ENCODE measurements at places on chromosomes 13 and 19.

GRCh38 chr13:110920038-110920437 is 5.2 kb upstream of the ANKRD10 start:
- no peak for DNase-seq

GRCh38 chr13:27826379-27827353 is 34.4 kb downstream of the GSX1 start:
- DNase-seq: peak; percentile 92

- DNase-seq: no peak
Observed at GRCh38 chr19:16383584-16384161, 59.0 kb downstream of the KLF2 start.

DNA sequence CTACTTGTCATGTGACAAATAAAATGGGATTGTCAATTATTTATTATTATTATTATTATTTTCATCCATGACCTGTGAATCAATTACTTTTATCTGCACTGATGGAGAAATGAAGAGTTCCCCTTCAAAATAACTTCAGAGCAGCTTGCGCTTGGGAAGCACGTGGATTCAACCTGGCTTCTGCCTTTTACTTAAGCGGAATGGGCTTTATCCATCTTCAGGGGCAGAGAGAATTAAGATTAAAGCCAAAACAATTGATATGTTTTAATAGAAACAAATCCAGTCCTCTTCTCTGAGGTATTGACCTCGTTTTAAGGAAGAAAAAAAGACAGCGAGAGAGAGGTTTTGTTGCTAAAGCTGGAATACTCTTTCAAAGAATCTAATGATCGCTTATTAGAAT is 876 bp downstream of the SACS start:
- no peak for DNase-seq

GRCh38 chr13:36417331-36417730 is 15.0 kb upstream of the CCNA1 start:
- DNase-seq: no peak

DNA sequence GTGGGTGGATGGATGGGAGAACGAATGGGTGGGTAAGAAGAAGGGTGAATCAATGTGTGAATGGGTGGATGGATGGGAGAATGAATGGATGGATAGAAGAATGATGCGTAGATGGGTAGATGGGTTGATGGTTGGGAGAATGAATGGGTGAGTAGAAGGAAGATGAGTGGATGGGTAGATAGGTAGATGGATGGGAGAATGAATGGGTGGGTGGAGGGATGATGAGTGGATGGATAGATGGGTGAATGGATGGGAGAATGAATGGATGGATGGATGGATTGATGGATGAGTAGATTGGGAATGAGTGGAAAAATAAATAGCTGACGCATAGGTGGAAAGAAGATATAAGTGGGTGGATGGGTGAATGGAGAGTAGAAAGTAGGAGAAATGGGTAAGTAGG is 16.5 kb downstream of the VSTM2B start:
- no peak for DNase-seq

GRCh38 chr13:27012482-27013197 is 159.0 kb downstream of the USP12 start:
- DNase-seq: no peak

GRCh38 chr13:74203576-74203975 is 69.4 kb upstream of the KLF12 start:
- DNase-seq: no peak

GRCh38 chr13:109790942-109791605 is 4.7 kb upstream of the IRS2 start:
- DNase-seq: no peak

DNA sequence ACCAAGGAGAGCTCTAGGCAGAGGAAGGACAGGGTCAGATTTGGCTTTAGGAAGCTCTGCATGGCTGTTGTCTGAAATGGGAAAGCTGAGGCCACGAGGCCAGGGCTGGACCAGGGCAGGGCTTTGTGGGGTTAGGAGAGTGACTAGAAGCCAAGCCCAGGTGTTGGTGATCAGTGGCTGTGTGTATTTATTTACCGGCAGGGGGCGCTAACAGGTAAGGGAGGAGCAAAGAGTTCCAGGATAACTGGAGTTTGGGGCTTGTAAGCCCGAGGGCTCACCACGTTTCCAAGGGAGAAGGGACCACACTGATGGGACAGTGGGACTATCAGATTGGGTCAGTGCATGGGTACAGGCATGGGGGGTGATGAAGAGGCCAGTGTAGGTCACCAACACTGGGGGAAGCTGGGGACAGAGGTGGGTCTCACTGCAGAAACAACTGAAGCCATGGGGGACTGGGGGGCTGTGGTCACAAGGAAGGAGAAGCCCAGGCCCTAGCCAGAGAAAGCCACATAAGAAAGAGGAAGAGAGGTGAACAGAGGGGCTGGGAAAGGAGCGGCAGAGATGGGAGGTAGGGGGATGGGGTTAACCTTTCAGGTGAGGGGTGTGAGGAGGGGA is 3.9 kb downstream of the TMEM147 start:
- DNase-seq: peak; percentile 65

DNA sequence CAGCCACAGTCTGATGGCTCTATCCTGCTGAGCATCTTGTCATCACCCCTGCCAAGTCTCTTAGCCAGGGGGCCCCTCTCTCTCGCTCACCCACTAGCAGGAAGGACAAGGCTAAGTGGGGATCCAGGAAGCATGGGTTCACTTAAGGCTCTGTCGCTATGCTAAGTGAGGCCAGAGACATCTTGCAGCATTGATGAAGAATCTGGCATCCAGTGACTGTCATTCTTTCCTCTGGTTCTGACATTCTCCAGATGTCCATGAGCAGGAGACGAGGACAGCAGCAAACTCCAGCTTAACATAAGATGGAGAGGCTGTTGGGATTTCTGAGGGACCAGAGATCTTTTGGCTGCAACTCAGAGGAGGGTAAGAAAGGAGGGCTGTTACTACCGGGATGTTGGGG is 230.2 kb downstream of the TSHZ3 start:
- DNase-seq: no peak

DNA sequence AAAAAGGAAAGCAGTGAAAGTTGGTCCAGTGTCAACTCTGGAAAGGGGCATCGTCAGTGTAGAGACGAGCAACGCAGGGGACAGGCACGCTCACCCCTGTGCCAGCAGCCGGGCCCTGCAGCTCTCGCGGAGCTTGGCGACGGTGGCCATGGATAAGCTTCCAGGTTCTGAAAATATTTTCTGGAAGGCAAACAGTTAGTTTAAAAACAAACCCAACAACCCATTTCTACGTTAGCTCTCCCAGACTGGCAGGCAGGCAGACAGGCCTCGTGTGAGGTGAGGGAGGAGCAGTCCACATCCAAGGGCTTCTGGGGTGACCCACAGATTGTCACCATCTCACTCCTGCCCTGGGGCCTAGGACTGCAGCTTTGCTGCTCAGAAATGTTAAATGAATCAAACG is 27.4 kb downstream of the LAMP1 start:
- DNase-seq: no peak

DNA sequence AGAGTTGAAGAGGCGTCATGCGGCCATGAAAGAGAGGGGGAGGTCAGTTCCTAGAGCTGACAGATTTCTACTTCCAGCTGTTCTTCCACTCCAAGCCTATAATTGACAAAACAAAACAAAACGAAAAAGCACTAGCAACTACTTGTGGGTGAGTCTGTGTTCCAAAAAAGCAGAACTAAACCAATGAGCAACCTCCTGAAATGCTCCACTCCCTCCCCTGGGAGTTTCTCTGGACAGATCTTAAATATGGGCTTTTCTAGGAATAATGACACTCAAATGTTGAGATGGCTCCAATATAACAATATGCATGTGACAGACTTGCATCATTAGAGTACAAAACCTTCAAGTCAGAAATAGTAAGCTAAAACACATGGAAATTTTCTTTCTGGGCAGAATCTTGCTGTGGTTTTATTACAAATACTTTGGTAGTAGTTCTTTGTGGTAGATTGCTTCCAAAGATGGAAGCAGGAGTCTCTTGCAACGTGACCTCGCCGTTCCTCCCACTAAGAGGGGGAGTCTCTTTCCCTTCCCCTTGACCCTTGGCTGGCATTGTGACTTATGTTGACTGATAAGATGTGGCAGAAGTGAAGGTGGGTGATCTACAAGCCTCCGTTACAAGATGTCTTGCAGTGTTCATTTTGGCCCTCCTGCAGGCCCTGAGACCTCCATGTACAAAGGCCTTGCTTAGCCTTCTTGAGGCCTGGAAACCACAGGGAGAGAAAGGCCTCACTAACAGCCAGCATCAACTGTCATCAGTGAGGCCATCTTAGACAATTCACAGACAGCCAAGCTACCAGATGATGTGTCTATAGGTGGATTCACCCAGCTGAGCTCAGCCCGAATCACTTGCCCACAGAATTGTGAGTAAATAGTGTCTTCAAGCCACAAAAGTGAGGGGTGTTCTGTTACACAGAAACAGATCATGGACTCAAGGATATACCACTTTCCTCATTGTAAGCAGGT is 173.1 kb upstream of the RFC3 start:
- no peak for DNase-seq

- no peak for DNase-seq
Observed at GRCh38 chr19:2611483-2612464, 90.7 kb downstream of the GNG7 start.

GRCh38 chr19:42455621-42456081 is 12.9 kb upstream of the CXCL17 start:
- no peak for DNase-seq

DNA sequence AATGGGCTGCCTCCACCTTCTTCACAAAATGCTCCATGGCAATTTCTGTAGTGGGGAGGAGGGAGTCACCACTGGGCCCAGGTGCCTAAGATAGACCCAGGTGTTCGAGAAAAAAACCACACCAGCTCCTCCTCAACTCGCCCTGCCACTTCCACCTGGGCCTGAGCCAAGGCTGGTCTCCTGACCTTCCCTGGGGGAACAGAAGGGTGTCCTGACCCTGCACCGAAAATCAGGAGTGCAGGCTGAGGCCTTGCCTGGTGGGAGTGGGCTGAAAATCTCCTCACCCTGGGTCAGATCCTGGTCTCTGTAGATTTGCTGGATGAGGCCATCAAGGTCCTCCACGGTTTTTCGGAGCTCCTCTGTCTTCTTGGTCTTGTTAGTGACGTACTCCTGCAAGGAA is 17.6 kb upstream of the AKAP8 start:
- DNase-seq: no peak

DNA sequence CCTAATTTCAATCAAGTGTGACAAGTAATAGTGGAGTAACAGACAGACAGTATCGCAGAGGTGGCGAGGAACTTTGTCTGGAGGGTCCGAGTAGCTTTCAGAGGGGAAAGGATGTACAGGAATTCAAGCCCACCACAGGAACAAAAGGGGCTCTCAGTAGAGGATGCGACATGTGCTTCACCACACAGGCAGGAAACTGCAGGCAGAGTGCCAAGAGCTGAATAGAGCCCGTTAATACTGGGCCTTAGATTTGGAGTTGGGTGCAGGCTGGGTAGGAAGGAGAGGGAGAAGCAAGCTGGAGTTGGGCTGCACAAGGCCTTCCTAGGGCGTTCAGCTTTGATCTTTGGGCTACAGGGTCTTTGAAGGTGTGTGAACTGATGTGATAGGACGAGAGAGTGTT is 1.2 kb downstream of the CCDC70 start:
- DNase-seq: no peak

GRCh38 chr19:383040-383439 is 25.9 kb downstream of the C2CD4C start:
- DNase-seq: no peak

DNA sequence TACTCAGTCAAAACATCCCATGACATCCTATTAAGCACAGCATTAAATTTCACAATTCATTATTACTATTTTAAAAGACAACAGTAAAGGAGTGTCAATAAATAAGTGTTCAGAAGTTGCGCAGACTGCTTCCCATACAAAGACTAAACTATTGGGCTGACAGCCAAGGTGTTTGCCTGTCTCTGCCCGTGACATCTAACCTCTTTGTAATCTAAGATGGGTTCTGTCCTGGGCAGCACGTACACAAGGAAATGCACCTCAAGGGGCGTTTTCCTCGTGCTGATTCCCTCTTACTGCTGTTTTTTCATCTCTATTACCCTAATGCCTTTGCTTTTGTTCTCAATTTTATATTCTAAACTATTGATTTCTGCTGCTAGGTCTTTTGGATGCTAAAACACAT is 216.3 kb downstream of the NHLRC3 start:
- DNase-seq: no peak

- no peak for DNase-seq
Observed at GRCh38 chr13:79815041-79815440, 334.1 kb downstream of the NDFIP2 start.

Data from endothelial cell (in vitro differentiated cells).